ENCODE measurements at places on chromosomes 12 and 14. TPM values are rescaled to one million over a fixed set of nuclear protein-coding genes. Genes with fewer than 3 reads are reported as not detected.

- peaks cover 20% of the 10 kb centered on the region for H3K4me1 ChIP-seq
- no peak for DNase-seq
- no peaks in the 10 kb centered on the region for H3K27me3 ChIP-seq
- no peaks in the 10 kb centered on the region for H3K36me3 ChIP-seq
Observed at GRCh38 chr14:53872681-53873089, 83.9 kb downstream of the BMP4 start.

- H3K27ac ChIP-seq, result no peak overlapping the region
- no peaks in the 10 kb centered on the region for H3K36me3 ChIP-seq
- H3K27me3 ChIP-seq, result no peaks in the 10 kb centered on the region
- H3K4me3 ChIP-seq, result no peak overlapping the region
- peaks cover 16% of the 10 kb centered on the region for H3K4me1 ChIP-seq
Observed at GRCh38 chr12:32146074-32146873, 39.6 kb downstream of the BICD1 start.

DNA sequence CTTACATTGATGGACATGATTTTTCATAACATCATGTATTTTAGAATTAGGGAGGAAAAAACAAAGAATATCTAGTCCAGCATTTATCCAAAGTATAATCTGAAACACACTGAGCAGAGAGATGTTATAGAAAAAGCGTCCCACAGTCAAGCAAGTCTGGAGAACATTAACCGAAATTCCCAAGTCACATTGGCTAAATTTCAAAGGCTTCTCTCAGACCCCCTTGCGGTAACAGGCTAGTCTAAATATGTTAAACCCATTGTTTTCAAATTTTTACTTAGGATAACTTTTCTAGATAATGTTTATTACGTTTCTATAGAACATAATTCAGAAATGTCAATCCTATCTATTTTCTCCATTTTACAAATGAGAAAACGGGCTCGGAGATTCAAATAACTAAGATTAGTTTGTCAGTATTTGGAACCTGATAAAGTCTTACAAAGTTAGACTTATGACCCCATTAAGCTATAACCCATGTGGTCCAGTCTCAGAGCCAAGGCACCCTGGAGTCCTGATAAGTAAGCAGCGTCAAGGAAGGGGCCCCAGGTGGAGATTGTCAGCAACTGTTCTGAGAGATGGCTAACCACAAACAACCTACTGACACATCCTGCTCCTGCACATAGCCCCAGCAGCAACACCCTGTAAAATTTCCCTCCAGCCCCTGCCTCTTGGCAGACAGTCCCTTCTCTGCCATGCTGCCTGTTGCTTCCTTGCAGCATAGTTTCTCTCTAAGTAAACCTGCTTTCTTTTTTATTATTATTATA, 220.6 kb upstream of the TMEM260 start:
- DNase-seq, result no peak
- no peaks in the 10 kb centered on the region for H3K36me3 ChIP-seq
- no peaks in the 10 kb centered on the region for H3K27me3 ChIP-seq
- H3K4me1 ChIP-seq, result no peaks in the 10 kb centered on the region
- H3K27ac ChIP-seq, result no peak overlapping the region
- no peak overlapping the region for H3K4me3 ChIP-seq

- no peak overlapping the region for H3K4me3 ChIP-seq
- peaks cover 2% of the 10 kb centered on the region for H3K27me3 ChIP-seq
- no peak for DNase-seq
- H3K27ac ChIP-seq, result no peak overlapping the region
- no peaks in the 10 kb centered on the region for H3K36me3 ChIP-seq
Observed at GRCh38 chr14:101088714-101089113, 185.2 kb upstream of the RTL1 start.

- H3K4me1 ChIP-seq, result no peaks in the 10 kb centered on the region
- no peaks in the 10 kb centered on the region for H3K36me3 ChIP-seq
- H3K27me3 ChIP-seq, result no peaks in the 10 kb centered on the region
- H3K4me3 ChIP-seq, result no peak within 1 kb of the TSS
- peak; percentile 25 for DNase-seq
- no peak within 1 kb of the TSS for H3K27ac ChIP-seq
Observed at GRCh38 chr12:113135178-113136127, at the start of gene RASAL1. TSS of gene RASAL1 (minus strand) at chr12:113135761. CDS start at chr12:113135462, 299 bp downstream.

GRCh38 chr14:92747701-92748258, 647 bp downstream of the LGMN start:
- peaks cover 45% of the 10 kb centered on the region for H3K4me1 ChIP-seq
- DNase-seq, result peak; percentile 14
- H3K27ac ChIP-seq, result peak overlapping the region; percentile 50
- H3K4me3 ChIP-seq, result peak overlapping the region; percentile 89

GRCh38 chr14:65260786-65261185, 151.7 kb upstream of the FUT8 start:
- no peaks in the 10 kb centered on the region for H3K27me3 ChIP-seq
- H3K4me3 ChIP-seq, result no peak overlapping the region
- peaks cover 50% of the 10 kb centered on the region for H3K4me1 ChIP-seq
- H3K36me3 ChIP-seq, result no peaks in the 10 kb centered on the region

GRCh38 chr14:38120109-38120508, 87.6 kb upstream of the SSTR1 start:
- no peaks in the 10 kb centered on the region for H3K27me3 ChIP-seq
- no peak for DNase-seq
- no peaks in the 10 kb centered on the region for H3K4me1 ChIP-seq
- no peak overlapping the region for H3K4me3 ChIP-seq

GRCh38 chr14:33738491-33738890, 212.4 kb downstream of the EGLN3 start:
- no peak overlapping the region for H3K4me3 ChIP-seq
- H3K36me3 ChIP-seq, result no peaks in the 10 kb centered on the region
- no peak for DNase-seq
- no peaks in the 10 kb centered on the region for H3K4me1 ChIP-seq
- no peaks in the 10 kb centered on the region for H3K27me3 ChIP-seq
- no peak overlapping the region for H3K27ac ChIP-seq

DNA sequence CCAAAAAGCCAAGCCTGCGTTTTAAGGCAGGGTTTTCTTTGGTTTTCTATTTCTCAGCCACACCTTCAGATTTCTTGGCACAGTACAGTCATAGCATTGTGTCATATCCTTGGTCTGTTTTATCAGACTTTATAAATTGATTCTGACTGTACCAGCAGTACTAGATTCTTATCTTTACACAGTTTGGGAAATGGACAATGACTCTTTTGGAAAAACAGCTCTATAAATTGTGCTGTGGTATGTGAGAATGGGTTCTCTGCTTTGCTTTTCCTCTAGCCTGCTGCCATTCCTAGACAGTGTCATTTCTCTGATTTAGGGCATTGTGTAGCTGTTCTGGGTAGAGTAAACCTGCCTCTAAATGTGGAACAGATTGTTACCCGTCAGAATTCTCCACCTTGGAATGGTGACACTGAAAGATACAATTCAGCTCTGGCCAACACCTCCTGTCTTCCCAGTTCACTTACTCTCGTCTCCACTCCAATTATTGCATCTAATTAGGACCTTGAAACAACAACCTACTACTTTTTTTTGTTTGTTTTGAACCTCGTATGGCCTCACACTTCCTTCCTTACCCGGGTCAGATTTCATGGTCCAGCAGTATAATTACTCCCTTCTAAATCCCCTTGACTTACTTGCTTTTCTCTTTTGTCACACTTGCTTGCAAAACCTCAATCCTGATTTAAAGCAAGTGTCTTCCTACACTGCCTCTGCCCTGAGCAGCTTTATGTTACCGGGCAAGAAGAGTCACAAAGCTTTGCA, 226.3 kb downstream of the ERC1 start:
- H3K4me3 ChIP-seq, result no peak overlapping the region
- H3K36me3 ChIP-seq, result no peaks in the 10 kb centered on the region
- H3K27me3 ChIP-seq, result no peaks in the 10 kb centered on the region
- DNase-seq, result no peak

- no peak for DNase-seq
- peaks cover 33% of the 10 kb centered on the region for H3K36me3 ChIP-seq
- H3K27me3 ChIP-seq, result no peaks in the 10 kb centered on the region
- H3K27ac ChIP-seq, result no peak overlapping the region
Observed at GRCh38 chr12:119729871-119730270, 61.9 kb downstream of the PRKAB1 start.

- H3K4me3 ChIP-seq, result no peak overlapping the region
- DNase-seq, result no peak
- H3K27me3 ChIP-seq, result no peaks in the 10 kb centered on the region
Observed at GRCh38 chr12:23855813-23856212, 93.7 kb downstream of the SOX5 start.

GRCh38 chr12:49887536-49888401, 15.9 kb downstream of the FAIM2 start:
- peak; percentile 55 for DNase-seq
- H3K4me3 ChIP-seq, result no peak overlapping the region
- H3K4me1 ChIP-seq, result peaks cover 50% of the 10 kb centered on the region
- no peaks in the 10 kb centered on the region for H3K36me3 ChIP-seq
- H3K27ac ChIP-seq, result no peak overlapping the region
- peaks cover 8% of the 10 kb centered on the region for H3K27me3 ChIP-seq

DNA sequence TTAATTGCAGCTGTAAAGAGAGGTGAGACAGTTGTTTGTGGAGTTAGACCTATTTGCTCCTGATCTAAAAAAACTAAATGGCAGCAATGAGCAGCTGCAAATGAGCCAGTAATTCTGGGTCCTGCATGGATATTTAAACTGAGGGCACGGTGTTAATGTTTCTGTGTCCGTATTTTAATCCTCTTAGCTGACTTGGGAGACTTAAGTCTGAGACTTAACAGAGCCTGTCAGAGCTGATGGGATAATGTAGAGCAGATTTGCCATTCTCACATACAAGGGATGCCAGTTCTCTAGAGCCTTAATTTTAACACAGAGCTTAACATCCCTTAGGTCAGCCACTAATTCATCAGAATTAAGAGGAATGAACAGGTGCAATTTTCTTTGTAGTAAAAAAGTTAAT, 178.6 kb upstream of the PDE3A start:
- no peak overlapping the region for H3K4me3 ChIP-seq
- no peak for DNase-seq
- H3K27me3 ChIP-seq, result no peaks in the 10 kb centered on the region
- H3K27ac ChIP-seq, result no peak overlapping the region
- peaks cover 17% of the 10 kb centered on the region for H3K4me1 ChIP-seq

GRCh38 chr12:108547686-108548085, 13.3 kb downstream of the SART3 start:
- H3K27ac ChIP-seq, result no peak overlapping the region
- no peak for DNase-seq
- H3K36me3 ChIP-seq, result peaks cover 65% of the 10 kb centered on the region
- peaks cover 10% of the 10 kb centered on the region for H3K4me1 ChIP-seq
- H3K4me3 ChIP-seq, result no peak overlapping the region

- no peaks in the 10 kb centered on the region for H3K27me3 ChIP-seq
- H3K4me3 ChIP-seq, result no peak overlapping the region
- DNase-seq, result no peak
- peaks cover 33% of the 10 kb centered on the region for H3K4me1 ChIP-seq
- no peak overlapping the region for H3K27ac ChIP-seq
Observed at GRCh38 chr14:34364201-34364600, 97.8 kb downstream of the SPTSSA start.

DNA sequence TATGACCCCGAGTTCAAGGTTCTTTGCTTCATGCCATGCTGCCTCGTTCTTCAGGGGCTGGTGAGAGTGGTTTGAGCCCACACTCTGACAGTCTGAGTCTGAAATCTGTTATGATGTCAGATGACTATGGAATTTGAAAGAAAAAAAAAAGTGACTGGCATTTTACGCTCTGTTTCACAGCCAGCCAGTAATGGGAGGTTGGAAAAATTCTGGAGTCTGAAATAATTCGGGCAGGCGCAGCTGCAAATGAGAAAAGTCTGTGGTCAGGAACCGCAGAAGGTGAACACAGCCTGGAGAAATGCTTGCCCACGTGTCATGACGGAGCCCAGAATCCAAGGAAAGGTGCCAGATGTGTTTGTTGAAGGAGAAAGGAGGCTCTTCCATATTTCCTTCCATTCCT, 269.8 kb upstream of the PWP1 start:
- H3K27ac ChIP-seq, result peak overlapping the region; percentile 54
- DNase-seq, result no peak
- H3K4me1 ChIP-seq, result peaks cover 26% of the 10 kb centered on the region
- no peak overlapping the region for H3K4me3 ChIP-seq
- peaks cover 1% of the 10 kb centered on the region for H3K36me3 ChIP-seq
- H3K27me3 ChIP-seq, result no peaks in the 10 kb centered on the region

GRCh38 chr12:71810921-71811320, 28.6 kb upstream of the TBC1D15 start:
- 0 out of 3 replicates have a peak, but pooled peaks cover 3% of the 10 kb centered on the region for H3K27me3 ChIP-seq
- no peaks in the 10 kb centered on the region for H3K4me1 ChIP-seq
- DNase-seq, result no peak
- H3K36me3 ChIP-seq, result no peaks in the 10 kb centered on the region

DNA sequence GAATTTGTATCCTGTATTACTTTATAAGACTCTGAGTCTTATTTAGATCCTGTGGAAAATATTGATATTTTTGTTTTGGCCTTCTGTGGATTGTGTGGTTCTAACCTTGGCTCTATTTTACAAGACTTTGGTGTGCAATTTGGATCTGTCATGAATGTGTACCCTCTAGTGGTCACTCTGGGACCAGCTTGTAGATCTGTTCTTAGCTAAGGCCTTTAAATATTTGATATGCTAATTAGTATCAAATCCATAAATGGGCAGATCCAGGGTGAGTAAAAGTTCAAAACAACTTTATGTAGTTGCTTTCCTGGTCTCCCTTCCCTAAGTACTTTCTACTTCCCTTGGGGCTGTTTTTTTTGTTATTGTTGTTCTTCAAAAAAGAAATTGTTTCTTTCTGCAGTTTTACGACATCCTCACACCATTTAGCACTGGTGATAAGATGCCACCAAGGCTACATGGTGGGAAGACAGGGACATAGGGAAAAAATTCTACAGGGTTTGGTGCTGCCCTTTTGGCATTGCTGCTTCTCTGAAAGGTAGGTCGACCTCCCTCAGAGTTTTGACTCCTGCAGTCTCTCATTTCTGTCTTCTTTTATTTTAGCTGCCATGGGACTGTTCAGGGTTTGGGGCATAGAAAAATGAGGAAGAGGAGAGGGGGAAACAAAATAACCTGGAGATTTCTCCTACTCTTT, 238.5 kb downstream of the GPHN start:
- H3K4me3 ChIP-seq, result no peak overlapping the region
- no peaks in the 10 kb centered on the region for H3K4me1 ChIP-seq
- no peaks in the 10 kb centered on the region for H3K36me3 ChIP-seq
- no peaks in the 10 kb centered on the region for H3K27me3 ChIP-seq

GRCh38 chr14:102734436-102734835, 42.8 kb upstream of the TRAF3 start:
- H3K4me1 ChIP-seq, result no peaks in the 10 kb centered on the region
- no peak for DNase-seq
- no peak overlapping the region for H3K27ac ChIP-seq
- no peaks in the 10 kb centered on the region for H3K27me3 ChIP-seq
- H3K4me3 ChIP-seq, result no peak overlapping the region
- peaks cover 7% of the 10 kb centered on the region for H3K36me3 ChIP-seq

- no peaks in the 10 kb centered on the region for H3K27me3 ChIP-seq
- no peaks in the 10 kb centered on the region for H3K36me3 ChIP-seq
- no peak overlapping the region for H3K4me3 ChIP-seq
Observed at GRCh38 chr12:52506858-52507715, 13.1 kb downstream of the KRT5 start.

GRCh38 chr14:97634751-97635150, 837.6 kb downstream of the VRK1 start:
- no peak for DNase-seq
- H3K27ac ChIP-seq, result no peak overlapping the region
- H3K4me1 ChIP-seq, result no peaks in the 10 kb centered on the region
- no peaks in the 10 kb centered on the region for H3K36me3 ChIP-seq
- H3K4me3 ChIP-seq, result no peak overlapping the region
- no peaks in the 10 kb centered on the region for H3K27me3 ChIP-seq

CORO1C gene
- total RNA-seq, result 73.7 TPM

ZC3H10 gene
- total RNA-seq, result 2.3 TPM

CACNA2D4 gene
- 7.2 TPM for total RNA-seq

ZFHX2 gene
- total RNA-seq, result 0.49 TPM

CPM gene
- total RNA-seq, result not detected

MGP gene
- not detected for total RNA-seq

RPS6KL1 gene
- total RNA-seq, result 8.1 TPM

IL22 gene
- not detected for total RNA-seq

GLIPR1L2 gene
- not detected for total RNA-seq

Measured in HepG2 (cell line).